ENCODE measurements at places on chromosomes 3 and 15.

- no peak for DNase-seq
Measured at GRCh38 chr15:71414853-71415252, 299.6 kb downstream of the THSD4 start.

DNA sequence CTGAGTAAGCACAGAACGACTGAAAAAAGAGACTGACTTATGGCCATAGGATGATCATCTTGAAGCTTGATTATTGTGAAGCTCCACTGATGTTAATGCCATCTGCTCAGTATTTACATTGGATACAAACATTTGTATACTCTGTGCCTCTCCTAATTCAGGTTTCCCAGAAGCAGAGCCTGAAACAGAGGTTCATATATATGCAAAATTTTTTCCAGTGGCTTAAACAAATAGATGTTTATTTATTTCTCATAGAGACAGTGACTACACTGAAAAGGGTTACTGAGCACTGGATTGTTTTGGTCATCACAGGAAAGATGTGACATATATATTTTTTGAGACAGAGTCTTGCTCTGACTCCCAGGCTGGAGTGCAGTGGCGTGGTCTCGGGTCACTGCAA is 36.3 kb downstream of the SCN11A start:
- DNase-seq: no peak

DNA sequence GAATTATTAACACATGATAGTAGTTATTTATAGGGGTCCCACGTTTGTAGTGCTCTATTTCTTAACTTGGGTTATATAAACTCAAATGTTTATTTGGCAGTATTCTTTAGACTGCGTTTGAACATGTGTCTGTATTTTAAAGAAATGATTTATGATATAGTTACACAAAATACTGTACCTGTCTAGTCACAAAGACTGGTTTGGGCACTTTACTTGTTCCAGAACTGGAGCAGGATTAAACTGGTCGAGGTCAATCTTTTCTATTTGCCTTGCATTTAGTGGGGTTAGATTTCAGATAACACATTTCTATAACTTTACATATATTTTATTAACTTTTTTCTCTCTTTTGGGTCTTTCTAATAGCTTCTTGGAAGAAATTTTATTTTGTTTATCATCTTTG is 39.5 kb downstream of the HACD3 start:
- DNase-seq: no peak

DNA sequence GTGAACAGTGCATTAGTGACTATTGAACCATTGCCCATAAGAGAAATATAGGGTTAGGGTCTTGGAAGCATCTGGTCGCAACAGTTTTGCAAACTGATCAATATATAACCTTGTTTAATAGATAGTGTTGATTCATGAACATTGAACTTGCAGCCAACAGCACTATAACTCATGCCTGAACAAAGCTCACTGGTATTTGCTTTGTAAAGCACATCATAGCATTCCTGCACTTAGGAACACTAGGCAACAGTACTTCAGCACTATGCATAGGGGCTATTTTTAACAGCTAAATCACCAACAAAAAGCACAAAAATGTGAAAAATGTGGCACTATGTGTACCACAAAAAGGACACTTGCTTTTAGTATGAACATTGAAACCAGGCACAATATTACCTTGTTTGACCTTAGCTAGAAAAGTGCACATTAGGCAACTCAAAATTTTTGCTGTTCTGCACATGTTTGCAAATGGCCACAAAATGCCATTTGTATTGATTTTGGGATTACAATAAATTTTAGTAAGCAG is 68.0 kb downstream of the OXNAD1 start:
- DNase-seq: no peak

DNA sequence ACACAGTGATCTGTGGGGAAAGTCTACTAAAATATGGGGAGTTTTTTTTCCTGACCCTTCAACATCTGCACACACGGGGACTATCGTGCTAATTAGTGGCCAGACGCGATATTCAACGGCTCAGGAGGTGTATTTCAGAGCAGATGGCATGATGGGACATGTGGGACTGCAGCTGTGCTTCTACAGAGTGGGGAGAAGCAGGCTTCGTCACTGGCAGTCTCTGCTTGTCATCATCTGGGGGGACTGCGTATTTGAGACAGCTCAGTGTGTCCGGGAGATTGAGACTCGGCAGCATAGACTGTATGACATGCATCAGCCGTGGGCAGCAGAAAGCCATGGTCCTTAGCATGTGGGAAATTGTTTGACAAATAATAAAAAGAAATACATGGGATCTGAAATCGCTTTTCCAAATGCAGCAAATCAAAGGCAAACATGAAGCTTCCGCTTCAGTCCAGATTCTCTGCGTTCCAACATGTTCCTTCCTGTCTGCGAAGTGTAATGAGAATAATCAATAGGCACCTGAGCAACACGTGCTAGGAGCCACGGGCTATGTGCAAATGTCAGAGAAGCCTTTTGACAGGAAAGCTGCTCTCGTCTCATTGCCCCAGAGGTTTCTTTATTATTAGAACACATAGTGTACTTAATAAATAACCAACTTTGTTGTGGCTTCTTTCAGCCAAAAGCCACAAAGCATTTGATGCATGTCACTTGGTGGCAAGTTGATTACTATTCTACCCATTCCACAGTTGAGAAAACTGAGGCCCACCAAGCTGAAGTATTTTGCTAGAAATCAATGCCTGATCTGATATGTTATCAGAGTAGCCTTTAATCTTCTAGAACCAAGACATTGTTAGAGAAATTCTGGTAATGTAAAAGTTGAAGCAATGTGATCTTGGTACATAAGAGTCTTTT is 276.3 kb downstream of the RYR3 start:
- DNase-seq: no peak

Data from germinal center (tissue), 1 donor.